ENCODE measurements at places on chromosomes 13 and 19.

- no peak for DNase-seq
Observed at GRCh38 chr19:7926021-7926726, at the start of gene CTXN1. CTXN1 (minus strand) TSS chr19:7926135; CDS start chr19:7925538, 597 bp downstream.

- DNase-seq = no peak
Observed at GRCh38 chr13:51928231-51928630, 66.5 kb downstream of the CCDC70 start.

DNA sequence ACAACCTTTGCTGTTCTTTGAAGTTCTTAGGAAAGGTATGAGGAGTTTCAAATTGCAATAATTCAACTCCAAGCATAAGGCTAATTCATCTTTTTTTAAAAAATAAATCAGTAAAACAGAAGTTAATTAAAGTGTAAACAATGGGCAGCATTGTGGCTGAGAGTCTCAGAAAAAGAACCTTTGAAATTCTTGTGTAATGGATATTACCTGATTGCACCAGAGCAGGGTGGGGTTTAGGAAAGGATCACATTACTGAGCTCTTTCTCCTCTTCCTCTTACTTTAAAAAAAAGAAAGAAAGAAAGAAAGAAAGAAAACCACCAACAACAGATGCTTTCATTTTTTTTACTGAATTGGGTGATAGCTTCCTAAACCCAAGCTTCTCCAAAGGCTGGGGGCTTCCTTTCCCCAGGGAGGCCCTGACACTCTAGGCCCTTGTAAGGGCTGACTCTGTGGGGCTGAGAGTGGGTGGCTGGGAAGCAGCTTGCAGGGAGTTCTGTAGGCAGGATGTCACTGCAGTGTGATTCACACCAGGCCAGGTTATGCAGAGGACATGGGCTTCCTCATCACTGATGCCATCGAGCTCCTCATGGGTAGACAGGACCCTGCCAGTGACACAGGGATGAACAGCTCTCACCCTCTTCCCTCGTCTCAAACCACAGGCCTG is 564.5 kb downstream of the FGF9 start:
- no peak for DNase-seq

- no peak for DNase-seq
Observed at GRCh38 chr19:30349131-30349730, 23.0 kb upstream of the ZNF536 start.

GRCh38 chr19:43905897-43906296 is 29.2 kb downstream of the ZNF45 start:
- DNase-seq = no peak

DNA sequence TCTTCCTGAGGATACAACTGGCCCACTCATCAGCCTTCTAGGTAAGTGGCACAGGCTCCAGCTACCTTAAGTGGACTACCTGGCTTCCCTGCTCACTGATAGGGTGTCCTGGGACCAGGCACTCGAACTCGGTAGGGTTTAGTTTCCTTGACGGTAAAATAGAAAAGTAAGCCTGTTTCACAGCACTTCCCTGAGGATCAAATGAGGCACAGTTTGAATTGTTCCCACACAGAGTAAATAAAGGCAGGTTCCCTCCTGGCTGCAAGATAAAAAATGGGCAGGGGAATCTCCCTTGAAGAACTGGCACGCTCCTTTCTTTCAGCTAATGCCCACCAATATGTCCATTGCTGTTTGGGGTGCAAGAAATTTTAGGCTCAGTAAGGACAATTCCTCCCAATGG is 1.1 kb upstream of the FAM124A start:
- DNase-seq = no peak
